ENCODE measurements at places on chromosomes 7 and 10.

DNA sequence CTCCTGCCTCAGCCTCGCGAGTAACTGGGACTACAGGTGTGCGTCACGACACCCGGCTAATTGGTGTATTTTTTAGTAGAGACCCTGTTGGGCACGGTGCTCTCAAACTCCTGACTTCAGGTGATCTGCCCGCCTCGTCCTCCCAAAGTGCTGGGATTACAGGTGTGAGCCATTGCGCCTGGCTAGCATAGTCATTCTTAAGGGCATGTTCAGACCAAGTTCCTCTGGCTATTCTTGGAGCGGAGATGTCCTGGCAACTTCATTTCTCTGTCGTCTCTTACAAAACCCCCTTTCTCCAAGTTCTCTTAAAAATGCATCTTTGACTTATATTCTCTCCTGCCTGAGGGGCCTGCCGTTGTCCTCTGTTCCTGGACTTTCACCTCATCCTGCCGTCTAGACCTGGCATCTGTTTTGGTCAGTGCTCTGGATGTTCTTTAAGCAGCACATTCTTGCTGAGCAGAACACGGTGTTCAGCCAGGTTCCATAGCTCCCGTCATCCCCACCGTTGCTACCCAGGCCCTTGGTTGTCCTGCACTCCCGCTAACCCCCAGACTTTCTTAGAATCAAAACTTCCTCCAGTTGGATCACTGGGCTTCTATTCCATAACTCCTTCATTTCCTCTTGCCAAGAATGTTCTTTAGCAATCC is 509.9 kb upstream of the GALNT17 start:
- DNase-seq, result no peak

DNA sequence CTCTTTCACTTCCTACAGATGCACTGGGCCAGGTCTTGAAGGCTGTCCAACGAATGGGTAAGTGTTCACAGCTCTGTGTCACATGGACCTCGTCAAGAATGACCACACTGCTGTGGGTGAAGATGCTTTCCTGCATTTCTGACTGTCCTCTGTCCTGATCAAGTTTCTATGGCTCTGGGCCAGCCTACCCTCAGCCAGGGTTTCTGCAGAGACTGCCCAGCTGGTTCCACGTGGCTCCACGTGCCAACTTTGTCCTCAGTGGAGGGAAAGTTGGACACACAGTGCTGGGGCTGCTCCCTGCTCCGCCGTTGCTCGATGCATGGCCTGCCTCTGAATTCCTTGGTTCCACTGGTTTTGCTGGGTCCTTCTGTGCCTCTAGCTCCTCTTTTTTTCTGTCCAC is 152.3 kb downstream of the EGFR start:
- no peak for DNase-seq

DNA sequence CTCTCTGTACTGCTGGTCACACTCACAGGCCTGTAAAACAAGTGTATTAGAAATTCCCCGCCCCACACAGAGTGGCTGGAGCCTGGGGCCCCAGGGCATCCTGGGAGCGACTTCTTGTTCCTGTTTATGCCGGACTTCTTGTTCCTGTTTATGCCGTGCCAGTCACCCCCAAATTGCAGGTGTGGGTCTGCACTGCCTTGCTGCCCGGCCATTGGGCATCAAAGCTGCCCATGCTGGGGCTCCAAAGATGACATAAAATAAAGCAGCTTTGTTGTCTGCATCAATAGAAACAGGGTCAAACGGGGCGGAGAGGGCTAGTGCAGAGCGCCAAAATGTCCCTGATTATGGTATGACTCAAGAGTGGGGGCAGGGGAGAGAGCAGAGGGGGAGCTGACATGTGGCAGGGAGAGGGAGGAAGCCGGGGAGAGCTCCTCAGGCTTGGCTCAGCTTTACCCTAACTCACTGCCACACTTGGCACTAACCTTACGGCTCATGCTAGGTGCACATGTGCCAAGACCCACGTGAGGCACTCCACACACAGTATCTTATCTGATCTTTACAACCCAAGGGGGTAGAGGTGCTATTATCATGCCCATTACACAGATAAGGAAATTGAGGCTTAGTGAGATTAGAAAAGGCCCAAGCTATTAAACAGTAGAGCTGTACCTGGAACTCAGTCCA is 98.4 kb downstream of the PIP4K2A start:
- peak; percentile 56 for DNase-seq

GRCh38 chr10:13338390-13339110 is 9.5 kb downstream of the SEPHS1 start:
- DNase-seq, result no peak

DNA sequence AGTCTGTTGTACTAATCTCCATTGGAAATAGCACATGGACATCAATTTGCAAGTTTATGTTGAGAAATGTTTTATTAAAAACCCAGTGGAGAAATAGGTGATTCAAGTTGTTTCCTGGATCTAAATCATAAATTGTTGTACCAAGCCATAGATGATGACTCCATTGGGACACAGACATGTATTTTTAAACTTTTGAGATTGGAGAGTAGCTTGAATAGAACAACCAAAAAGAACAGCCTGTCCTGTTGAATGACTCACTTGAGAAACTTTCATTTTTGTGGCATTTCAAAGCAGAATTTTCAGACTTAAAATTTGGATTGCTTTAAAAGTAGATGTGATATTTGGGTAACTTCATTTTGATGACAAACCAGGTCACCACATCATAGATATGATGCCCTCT is 197.5 kb downstream of the GPAM start:
- DNase-seq, result no peak

- DNase-seq, result no peak
Measured at GRCh38 chr10:17065273-17065672, 64.3 kb downstream of the CUBN start.

DNA sequence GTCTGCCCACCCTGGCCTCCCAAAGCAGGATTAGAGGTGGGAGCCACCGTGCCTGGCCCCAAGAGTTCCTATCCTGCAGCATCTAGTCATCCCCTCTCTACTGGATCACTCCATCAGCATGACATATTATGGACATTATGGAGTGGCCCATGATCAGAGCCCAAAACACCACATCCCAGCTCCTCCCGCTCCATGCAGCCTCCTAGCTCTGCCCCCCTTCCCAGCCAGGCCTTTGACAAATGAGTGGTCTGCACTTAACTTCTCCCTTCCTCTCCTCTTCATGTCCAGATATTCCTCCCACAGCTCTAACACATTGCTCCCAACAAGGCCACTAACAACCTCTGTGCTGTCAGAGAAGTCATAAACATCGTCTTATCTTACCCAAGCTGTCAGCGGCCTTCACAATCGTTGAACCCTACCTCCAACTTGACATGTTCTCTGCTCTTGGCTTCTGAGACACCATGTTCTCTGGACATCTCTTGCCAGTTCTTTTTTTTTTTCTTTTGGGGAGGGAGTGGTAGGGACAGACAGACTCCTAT is 187.6 kb downstream of the NSUN6 start:
- DNase-seq, result no peak

- DNase-seq, result no peak
Measured at GRCh38 chr7:106840342-106840741, 24.7 kb upstream of the PIK3CG start.

DNA sequence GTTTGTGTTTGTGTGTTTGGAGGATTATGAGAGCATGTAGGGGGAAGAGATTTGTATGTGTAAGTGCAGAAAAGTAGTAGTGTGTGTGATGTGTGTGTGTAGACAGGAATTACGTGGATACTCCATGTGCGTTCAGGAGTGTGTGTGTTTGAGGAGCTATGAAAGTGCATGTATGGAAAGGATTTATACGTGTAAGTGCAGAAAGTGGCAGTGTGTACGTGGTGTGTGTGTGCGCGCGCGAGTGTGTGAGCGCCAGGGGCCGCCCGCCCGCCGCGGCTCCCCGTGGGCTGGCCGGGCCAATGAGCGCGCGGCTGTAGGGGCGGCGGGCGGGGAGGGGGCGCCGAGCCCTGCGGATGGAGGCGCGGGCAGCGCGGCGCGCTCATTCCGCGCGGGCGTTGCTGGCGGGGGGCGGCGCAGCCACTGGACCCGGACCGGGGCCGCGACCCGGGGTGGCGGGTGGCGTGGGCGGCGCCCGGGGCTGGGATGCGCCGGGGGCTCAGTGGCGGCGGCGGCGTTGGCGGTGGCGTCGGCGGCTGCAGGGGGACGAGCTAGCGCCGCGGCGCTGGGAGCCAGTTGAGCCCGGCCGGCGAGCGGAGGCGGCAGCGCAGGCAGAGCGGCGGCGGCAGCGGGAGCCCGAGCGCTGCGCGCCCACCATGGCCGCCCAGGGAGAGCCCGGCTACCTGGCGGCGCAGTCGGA is at the start of gene BICC1:
TSS of gene BICC1 (plus strand) at position 382 of the 697 bp plus-strand sequence. CDS start at position 654, 272 bp downstream.
- DNase-seq, result no peak

GRCh38 chr7:13028825-13029099 is 341.3 kb downstream of the ARL4A start:
- no peak for DNase-seq

GRCh38 chr10:24277771-24278170 is 68.8 kb downstream of the KIAA1217 start:
- no peak for DNase-seq

All from CD4-positive, alpha-beta T cell treated with Interleukin-6 for 4 hours (primary cell).